ENCODE measurements at places on chromosomes 3 and 15.

DNA sequence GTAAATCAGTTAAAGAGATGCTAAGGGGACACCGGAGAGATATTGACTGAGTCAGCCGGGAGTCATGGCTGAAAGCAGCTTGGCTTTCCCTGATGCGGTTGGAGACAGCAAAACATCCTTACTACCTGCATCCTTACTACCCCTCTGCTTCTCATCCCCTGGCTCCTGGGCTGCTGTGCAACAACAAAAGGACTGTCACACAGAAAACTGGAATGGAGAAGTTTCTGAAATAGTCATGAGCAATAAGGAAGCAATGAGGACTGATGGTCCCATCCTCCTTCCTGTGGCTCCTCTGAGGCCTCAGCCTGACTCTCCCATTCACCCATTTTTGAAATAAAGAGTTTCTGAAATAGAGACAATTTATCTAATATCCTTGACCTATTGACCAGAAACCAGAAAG lies 1.1 kb downstream of the HCLS1 start:
- no peak for DNase-seq

DNA sequence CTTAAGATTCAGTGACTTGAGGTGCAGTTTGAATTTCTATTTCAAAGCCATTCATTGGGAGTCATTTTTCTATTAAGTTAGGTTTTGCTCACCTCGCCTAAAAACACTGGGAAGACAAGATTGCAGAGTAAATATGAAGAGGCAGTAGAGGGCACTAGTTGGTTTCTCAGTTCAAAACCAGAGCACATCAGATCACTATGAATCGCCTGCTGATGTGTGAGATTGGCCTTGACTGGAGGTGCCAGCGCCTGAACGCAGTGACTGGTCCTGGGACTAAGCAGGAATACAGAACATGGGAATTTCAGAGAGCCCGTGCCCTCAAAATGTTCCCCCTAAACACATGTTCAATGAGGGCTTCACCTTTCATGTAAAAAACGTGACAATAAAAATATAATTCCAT lies 229.0 kb downstream of the ITPR1 start:
- DNase-seq, result peak; percentile 74

DNA sequence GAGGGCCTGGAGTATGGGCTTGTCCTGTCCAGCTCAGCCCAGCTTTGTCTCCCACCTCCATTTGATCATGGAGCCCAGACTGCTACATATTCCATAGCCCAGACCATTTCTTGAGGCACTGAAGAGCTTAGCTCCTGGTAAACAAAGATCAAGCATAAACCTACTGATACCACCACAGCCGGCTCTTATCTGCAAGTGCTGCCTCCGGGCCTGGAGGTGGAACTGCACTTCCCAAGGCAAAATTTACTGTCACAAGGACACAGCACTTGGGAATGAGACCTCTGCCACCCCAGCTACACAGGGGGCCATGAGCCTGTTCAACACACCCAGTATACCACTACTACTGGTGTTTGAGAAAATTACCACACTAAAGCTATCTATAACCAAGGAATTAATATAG lies 53.7 kb upstream of the PLSCR5 start:
- no peak for DNase-seq

DNA sequence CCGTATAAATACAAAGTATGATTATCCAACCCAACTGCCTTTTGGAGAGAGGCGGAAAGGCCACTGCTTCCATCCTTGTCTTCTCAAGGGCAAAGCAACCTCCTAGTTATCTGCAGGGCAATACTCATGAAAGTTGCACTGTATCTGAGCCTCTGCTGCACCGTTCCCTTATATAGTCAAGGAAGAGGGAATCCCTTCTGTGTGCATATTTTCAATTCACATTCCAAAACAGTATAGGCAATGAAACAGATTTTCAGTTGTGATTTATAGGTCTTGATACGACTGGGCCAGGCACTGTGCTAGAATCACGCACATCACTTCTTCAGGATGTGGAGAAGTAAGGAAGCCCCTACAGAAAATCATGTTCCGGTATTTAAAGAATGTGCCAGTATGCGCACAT lies 455.7 kb downstream of the FOXP1 start:
- peak; percentile 37 for DNase-seq

DNA sequence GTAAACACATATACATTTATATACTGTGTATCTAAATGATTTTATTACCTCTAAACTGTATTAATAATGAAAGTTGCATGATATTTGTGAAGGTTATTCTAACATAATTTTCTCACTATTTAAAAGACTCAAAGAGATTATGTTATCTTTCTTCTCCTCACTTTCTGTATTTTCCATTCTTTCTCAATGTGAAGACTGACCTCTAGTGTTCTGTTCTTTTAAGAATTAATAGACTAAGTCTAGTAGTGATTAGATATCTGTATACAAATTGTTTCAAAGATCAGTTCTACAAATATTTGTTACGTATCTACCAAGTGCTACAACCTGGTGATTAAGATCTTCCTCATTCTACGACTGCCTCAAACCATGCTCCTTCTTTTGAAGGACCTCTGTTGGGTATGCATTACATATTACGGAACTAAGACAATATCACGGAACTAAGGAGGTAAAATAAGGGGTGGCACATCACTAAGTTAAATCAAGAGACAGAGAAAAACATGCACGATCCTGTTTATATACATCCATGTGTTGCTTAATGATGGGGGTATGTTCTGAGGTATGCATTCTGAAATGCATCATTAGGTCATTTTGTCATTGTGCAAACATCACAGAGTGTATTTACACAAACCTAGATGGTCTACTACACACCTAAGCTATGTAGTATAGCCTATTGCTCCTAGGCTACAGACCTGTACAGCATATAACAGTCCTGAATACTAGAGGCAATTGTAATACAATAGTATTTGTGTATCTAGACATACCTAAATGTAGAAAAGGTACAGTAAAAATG lies 161.5 kb upstream of the KBTBD8 start:
- peak; percentile 72 for DNase-seq

GRCh38 chr3:44568561-44568960 lies 13.6 kb downstream of the ZKSCAN7 start:
- DNase-seq, result peak; percentile 46

DNA sequence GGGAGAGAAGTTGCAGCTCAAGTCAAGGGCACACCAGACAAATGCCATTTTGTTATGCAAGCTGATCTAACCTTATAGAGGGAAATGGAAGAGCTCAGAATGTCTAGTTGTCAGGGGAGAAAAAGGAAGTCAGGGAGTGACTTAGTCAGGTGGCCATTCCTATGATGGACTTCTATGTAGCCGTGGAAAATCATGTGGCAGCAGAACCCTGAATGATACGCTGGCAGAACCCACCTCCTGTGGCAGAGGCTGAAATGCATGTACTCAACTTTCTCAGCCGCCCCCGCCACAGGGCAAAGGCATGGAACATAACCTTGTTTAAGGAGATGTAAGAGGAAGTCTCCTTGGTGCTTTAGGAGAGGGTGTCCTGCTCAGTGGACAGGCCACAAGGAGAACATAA lies 37.7 kb upstream of the PARL start:
- DNase-seq, result no peak

- DNase-seq, result no peak
Observed at GRCh38 chr3:184543256-184543655, 18.3 kb upstream of the EPHB3 start.

- no peak for DNase-seq
Observed at GRCh38 chr3:152348436-152349177, 79.9 kb downstream of the MBNL1 start.

DNA sequence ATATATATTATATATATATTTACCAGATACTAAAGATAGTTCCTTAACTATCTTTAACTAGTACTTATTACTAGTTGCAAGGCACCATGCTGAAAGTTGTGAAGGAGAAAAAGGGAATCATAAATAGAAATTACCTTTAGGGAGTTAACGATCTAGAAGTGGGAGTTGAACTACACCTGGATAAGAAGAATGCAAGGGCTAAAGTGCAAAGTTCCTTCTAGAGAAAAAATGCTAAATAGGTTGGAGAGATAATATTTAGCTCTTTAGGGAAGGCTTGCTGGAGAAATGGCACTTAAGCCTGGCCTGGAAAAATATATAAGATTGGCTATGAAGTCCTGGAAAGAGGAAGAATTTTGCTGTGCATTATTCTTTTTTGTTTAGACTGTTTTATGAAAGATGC lies 130.6 kb upstream of the IGSF10 start:
- no peak for DNase-seq

- no peak for DNase-seq
Observed at GRCh38 chr15:63066272-63066671, 23.7 kb downstream of the TPM1 start.

- peak; percentile 39 for DNase-seq
Observed at GRCh38 chr15:39583596-39584265, 2.9 kb downstream of the THBS1 start.

GRCh38 chr3:197216169-197216860 lies 82.1 kb downstream of the DLG1 start:
- DNase-seq, result peak; percentile 42

GRCh38 chr3:42051384-42052131 lies 39.6 kb upstream of the TRAK1 start:
- no peak for DNase-seq

GRCh38 chr3:68210635-68211034 lies 556.2 kb upstream of the SUCLG2 start:
- no peak for DNase-seq

DNA sequence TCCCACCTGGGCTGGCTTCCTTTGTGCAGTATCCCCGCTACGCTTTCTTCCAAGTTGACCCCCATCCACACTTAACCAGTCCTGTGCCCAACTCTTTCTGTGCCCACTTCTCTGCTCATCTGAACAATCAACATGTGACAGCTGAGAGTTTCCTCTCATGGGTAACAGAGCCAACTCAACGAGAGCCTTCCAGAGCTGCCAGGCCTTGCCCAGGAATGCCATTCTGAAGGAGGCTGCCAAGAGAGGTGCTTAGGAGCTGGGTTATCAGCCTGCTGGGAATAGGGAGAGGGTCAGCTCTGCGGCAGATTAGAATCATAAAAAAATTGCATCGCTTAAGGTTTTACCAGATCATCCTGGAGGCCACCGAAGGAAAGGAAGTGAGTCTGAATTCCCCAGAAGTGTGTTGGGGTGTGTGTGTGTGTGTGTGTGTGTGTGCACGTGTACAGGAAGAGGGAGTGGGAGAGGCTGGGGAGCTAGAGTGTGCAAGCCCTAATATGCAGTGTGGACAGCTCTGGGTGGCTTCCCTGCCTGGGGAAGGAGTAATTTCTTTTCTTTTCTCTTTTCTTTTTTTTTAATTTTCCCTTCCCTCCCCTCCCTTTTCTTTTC lies 66.7 kb downstream of the ITGA11 start:
- DNase-seq, result no peak

DNA sequence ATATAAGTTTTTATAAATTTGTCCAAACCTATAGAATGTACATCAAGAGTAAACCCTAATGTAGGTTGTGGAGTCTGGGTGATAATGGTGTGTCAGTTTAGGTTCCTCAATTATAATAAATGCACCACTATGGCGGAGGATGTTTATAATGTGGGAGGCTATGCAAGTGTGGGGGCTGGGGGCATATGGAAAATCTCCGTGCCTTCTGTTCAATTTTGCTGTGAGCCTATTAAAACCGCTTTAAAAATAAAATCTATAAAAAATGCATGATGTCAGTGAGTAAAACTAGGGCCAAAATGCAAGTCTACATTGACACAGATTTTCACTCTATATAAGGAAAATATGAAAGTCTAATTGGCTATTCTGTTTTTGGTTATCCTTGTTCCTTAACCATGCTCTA lies 774.9 kb upstream of the ALCAM start:
- DNase-seq, result no peak

GRCh38 chr3:55662683-55663082 lies 175.6 kb upstream of the WNT5A start:
- peak; percentile 74 for DNase-seq

DNA sequence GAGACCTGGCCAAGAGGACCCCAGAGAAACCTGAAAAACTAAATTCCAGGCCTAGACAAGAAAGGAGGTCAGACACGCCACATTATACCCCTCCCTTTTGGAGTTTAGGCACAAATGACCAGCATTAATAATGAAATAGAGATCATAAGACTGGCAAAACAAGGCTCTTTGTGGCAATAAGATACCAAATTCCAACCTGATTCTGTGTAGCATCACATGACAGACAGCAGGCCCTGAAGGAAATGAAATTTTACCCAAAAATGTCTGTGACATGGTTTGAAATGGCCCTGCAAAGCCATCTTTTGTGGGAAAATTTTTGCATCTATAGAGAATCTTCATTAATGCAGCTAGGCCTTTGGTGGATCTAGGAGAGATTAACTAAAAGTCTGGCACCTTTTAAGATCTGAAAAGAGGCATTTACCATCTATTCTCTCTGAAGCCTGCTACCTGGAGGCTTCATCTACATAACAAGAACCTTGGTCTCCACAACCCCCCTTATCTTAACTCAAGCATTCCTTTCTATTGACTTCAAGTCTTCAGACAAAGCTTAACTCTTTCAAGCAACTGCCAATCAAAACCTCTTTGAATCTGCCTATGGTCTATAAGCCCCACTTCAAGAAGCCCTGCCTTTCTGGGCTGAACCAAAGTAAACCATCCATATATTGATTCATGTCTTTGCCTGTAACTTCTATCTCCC lies 8.0 kb downstream of the FAM174B start:
- no peak for DNase-seq

- DNase-seq, result peak; percentile 28
Observed at GRCh38 chr3:173599673-173600072, 202.1 kb downstream of the NLGN1 start.

GRCh38 chr3:184058029-184058428 lies 5.2 kb downstream of the HTR3C start:
- DNase-seq, result peak; percentile 62

DNA sequence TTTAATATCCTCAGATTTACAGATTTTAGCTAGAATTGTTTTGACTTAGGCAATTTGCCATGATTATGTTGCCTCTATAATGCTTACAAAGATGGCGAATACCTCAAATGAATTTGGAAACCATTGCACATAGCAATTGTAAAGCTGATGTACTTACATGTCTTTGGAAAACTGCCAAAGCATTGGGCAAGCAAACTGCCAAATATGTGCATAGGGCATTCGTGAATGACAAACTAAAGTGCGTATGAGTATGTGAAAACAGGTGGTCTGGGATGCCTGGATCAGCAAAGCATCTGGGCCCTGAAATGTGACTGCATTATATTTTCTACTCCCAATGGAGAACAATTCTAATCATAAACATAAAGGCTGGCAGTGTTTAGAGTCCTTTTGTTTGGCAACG lies 445.3 kb upstream of the ROBO1 start:
- peak; percentile 40 for DNase-seq

GRCh38 chr3:196149831-196150301 lies 61.3 kb downstream of the ZDHHC19 start:
- DNase-seq, result no peak

- no peak for DNase-seq
Observed at GRCh38 chr3:183597959-183598358, 37.5 kb upstream of the KLHL24 start.

- no peak for DNase-seq
Observed at GRCh38 chr15:101286471-101287114, 8.5 kb downstream of the SNRPA1 start.

GRCh38 chr15:77168141-77168540 lies 97.2 kb upstream of the TSPAN3 start:
- DNase-seq, result no peak

- DNase-seq, result no peak
Observed at GRCh38 chr3:134459562-134459961, 26.2 kb downstream of the ANAPC13 start.

- no peak for DNase-seq
Observed at GRCh38 chr15:57061696-57062095, 143.3 kb downstream of the TCF12 start.
